Left forelimb (tissue), 1 donor: ENCODE measurements at places on chromosomes 4 and X.

DNA sequence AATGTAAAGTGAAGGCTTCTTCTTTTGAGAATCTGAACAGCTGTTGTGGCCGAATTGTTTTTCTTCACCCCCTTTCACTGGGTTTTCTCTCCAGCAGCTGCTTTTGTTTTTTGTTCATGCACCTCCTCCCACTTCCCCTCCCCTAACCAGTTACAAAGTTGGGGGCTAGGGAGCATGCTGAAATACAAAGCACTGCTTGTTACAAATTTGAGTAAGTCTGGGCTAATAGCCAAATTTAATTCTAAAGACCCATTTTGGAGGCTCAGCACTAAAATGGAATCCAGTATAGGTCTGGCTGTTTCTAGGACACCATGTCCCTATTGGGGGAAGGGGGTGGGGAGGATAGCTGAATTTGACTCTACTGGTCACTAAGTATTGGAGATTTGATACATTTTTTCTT, 89.2 kb upstream of the GPM6B start:
- no peak for DNase-seq

DNA sequence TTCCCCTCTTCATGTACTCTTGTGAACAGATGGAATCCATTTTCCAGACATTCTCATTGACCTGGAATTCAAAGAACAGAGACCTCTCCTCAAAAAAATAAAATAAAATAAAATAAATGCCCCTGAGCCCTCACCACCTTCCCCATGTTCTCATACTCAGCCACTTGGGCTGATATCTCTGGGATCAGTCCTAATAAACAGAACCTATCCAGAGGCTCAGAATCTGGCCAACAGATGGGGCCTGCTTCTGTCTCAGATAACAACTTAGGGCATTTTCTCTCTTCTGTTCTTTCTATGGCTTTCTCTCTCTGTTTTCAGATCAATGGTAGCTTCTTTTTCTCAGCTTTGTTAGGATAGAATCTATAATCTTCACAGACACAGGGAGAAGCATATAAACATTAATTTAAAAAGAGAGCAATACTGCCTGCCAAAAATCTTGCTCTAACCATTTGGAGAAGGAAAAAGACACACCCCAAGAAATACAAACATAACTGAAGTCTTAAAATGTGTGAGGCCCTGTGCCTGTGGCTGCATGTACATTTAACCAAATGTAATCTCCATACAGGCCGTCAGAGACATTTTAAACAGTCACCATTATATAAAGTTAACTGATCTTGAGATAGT, 907.1 kb downstream of the FAT4 start:
- no peak for DNase-seq

DNA sequence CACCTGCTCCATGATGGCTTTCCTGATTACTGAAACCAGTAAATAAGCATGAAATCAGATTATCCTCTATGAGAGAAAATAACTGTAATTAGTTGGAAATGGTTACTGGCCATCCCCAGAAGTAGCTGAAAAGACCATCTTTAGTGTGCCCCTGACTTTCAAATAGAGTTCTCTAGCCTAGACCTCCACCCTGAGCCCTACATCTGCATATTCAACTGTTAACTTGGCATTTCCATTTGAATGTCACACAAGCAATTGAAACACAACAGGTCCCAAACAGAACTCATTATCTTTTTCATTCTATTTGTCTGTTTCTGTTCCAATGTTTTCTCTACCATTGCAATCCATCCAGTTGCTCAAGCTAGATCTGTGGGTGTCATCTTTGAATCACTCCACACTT, 952.3 kb downstream of the RPA4 start:
- no peak for DNase-seq

- DNase-seq = no peak
These were observed 369.7 kb downstream of the BCOR start for GRCh38 chrX:39728025-39728424.

GRCh38 chr4:128060121-128060698, 902 bp upstream of the LARP1B start:
- DNase-seq = no peak

- no peak for DNase-seq
These were observed 170.3 kb upstream of the MAMLD1 start for GRCh38 chrX:150192816-150193215.
